ENCODE measurements at places on chromosomes 5 and 9.

GRCh38 chr5:65072850-65073249 lies 304.1 kb downstream of the CWC27 start:
- no peak for DNase-seq

GRCh38 chr9:125238127-125238914 lies 2.8 kb downstream of the HSPA5 start:
- no peak for DNase-seq

- DNase-seq, result no peak
Measured at GRCh38 chr5:95907740-95908706, 53.6 kb downstream of the ELL2 start.

DNA sequence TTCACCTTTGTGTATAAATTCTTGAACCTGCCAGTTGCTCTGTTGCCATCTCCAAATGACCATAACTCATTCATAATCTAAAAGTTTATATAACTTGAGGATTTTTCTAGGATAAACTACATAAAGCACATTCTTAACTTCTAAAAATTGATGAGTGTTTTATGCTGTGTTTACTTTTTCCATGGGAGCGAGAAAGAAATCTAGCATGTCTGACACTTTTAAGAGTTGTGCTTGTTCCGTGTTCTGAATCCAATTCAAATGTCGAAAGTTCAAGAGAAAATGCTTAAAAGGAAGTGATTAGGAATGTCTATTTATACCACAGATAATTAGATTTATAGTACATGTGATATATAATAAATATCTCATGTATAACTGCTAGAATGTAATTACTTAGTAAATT lies 154.4 kb downstream of the DEPDC1B start:
- DNase-seq, result no peak

DNA sequence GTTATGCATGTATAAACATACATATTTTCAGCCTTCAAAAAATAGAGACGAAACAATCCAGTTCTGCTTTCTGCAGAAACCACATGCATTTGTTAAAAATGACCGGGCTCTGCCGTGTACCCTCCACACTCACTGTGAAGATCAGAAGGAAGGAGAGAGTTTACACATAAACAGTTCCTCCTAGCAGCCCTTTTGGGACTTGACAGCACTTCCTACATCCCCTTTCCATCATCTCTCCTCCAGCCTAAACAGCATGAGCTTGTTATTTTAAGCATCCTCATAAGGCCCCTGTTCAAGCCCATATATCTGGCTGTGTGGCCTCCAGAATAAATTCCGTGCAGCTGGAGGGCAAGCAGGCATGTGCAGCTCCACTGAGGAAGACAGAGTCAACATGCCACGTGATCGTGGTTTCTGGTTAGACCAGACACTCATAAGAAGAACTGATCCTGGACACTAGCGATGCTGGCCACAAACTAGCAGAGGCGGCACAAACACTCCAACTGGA lies 42.2 kb downstream of the NIPAL4 start:
- DNase-seq, result no peak

DNA sequence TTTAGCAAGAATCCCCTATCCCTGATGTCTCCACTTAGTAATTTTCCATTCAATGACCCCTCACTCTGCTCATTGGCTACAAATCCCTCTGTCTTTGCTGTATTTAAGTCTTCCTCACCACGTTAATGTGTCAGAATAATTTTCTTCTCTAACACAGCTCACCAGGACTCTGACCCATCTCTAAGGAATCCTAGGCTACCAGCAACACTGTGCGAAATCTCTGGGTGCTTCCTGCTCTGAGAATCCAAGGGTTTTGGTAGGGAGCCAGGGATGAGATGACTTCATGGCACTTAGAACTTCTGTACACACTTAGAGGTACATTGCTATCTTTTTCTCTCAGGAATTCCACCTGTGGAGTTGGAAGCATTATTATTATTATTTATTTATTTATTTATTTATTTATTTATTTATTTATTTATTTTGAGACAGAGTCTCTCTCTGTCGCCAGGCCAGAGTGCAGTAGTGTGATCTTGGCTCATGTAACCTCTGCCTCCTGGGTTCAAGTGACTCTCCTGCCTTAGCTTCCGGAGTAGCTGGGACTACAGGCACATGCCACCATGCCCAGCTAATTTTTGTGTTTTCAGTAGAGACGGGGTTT lies 53.5 kb downstream of the FOXI1 start:
- no peak for DNase-seq

DNA sequence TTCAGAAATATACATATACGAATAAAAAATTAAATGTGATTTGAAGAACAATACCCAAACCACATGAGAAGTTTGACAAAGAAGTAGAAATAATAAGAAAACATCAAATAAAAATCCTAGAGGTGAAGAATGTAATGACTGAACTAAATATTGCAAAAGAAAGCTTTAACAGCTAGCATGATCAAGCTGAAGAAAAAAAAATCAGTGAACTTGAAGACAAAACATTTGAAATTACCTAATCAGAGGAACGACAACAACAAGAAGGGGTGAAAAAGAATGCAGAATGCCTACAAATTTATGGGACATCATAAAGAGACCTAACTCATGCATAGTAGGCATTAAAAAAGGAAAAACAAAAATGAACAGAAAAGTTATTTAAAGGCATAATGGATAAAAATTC lies 60.5 kb upstream of the SPEF2 start:
- no peak for DNase-seq

DNA sequence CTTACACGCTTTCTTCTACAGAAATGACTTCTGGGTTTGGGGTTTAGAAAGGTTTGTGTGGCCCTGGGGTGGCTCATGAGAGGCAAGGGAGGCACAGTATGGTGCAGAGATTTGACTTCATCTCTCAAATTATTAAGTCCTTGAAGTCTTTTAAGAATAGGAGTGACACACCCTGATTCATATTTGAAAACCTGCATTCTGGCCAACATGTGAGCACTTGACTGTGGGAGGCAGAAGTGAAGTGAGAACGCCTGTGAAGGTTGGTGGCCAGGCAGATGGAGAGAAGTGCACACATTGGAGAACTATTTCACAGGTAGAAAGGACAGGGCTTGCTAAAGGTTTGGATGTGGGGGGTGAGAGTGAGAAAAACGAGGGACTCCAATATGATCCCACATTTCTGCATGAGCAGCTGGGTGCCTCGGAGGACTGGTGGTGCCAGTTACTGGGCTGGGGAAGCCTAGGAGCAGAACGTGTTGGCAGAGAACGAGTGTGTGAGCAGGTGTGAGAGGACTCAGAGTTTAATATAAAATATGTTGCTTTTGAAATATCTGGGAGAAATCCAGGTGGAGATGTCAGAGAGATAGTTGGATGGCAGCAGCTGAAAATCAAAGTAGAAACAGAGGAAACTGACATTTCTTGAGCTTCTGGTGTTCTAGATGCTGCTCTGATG lies 240.0 kb upstream of the ADAMTSL1 start:
- DNase-seq, result no peak

All from retinal pigment epithelial cell (primary cell).